ENCODE measurements at places on chromosomes 16 and 17. TPM values are rescaled to one million over a fixed set of nuclear protein-coding genes. Genes with fewer than 3 reads are reported as not detected.

Gene INCA1
- 0.89 TPM for total RNA-seq

Gene TBC1D3H
- total RNA-seq: not detected

Gene TEX19
- not detected for total RNA-seq

DNA sequence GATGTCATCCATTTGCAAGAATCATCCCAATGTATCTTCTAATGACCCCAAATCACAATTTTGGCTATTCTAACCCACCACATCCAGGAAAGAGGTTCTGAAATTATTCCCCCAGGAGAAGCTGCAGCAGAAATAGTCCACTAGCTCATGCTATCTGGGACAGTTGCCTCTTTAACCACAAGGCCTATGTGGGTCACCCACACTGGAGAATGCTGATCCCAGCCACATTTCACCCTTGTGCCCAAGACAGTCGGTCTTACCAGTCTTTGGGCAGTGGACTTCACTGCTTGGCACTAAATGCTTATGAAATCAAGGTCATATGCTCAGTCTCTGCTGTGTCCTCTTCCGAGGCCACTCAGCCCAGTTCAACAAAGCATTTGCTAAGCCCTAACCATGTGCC, 27.0 kb downstream of the ABCC12 start:
- no peak for DNase-seq

Gene P2RX5
- total RNA-seq: 0.43 TPM

GRCh38 chr16:88538366-88539060, 31.7 kb upstream of the ZC3H18 start:
- no peak for DNase-seq

Gene HS3ST4
- total RNA-seq: not detected

Gene KIF19
- total RNA-seq: not detected

Gene JUP
- total RNA-seq: 79.8 TPM

DNA sequence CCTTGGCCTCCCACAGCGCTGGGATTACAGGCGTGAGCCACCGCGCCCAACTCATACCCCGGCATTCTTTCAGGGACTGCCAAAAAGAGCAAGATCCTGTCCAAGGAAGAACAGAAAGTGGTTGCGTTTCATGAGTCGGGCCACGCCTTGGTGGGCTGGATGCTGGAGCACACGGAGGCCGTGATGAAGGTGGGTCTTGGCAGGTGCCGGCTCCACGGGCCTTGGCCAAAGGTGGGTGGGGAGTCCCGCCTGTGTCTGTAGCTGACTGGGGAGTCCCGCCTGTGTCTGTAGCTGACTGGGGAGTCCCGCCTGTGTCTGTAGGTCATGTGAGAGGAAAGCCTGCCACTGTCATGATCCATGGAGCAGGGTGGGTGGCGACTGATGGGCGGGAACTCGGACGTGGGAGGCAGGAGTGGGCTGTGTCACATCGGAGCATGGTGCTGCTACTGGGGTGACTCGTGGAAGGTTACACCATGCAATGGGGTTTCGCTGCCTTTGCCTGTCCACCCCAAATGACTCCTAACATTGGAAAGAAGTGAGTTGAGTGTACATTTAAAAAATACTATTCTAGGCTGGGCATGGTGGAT, 10.0 kb upstream of the RPL13 start:
- DNase-seq: no peak

- DNase-seq: no peak
Measured at GRCh38 chr16:11016993-11017392, 72.6 kb downstream of the CLEC16A start.

DNA sequence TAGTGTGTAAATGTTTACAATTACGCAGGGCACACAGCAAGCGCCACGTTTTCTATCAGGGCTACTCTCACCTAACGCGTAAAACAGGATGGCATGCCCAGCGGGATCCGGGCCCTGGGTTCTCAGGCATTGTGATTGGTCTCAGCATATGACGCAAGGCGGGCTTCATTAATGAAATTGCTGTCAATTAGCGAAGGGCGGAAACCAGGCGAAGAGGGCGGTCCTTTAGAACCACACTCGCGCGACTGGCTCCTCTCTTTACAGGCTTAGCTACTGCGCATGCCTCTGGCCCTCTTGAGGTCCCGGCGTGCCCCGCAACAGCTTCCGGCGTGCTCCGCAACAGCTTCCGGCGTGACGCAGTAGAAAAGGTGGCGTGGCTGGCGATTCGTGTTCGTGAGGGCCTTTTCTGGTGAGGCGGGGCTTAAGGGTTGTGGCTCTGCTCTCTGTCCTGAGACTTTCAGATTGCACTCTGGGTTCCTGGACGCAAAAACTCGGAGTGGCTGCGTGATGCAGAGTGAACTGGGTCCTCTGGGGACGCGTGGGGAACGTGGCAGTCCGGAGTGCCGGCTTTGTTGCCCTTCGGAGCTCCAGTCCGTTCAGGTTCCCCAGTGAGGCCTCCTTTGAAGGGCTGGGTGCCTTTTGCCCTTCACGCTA, 9.2 kb downstream of the OR2C1 start:
- no peak for DNase-seq

All from osteocyte (in vitro differentiated cells).